Activated CD4-positive, alpha-beta T cell treated with anti-CD3 and anti-CD28 coated beads, Interleukin-2, amount 50 U/mL, for 16 hours (primary cell): ENCODE measurements at places on chromosomes 7 and 10.
A peak's percentile ranks its signal among the peaks of the same experiment; 100 is the strongest.

- no peak for DNase-seq
These were observed 27.8 kb upstream of the ELMO1 start for GRCh38 chr7:37476428-37476827.

- no peak for DNase-seq
These were observed 47.0 kb upstream of the TMEM140 start for GRCh38 chr7:135100856-135101255.

GRCh38 chr10:59808896-59809643, 55.8 kb upstream of the MRLN start:
- DNase-seq: peak; percentile 80

DNA sequence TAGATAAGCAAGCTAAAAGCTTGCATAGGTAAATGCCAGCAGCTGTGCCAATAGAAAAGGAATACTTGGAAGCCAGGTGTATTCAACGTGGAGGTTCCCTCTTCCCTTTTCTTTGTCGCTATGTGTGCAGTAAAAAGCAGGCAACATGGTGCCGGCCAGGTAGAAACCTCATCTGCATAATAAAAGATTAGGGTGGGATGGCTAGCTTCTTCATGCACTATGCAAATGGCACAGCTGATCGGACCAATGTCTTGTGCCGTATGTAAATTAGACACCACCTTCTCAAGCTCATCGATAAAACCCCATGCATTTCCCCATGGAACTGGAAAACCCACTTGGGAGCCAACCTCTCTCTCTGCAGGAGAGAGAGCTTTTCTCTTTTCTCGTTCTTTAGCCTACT, 150.9 kb upstream of the FOXK1 start:
- DNase-seq: no peak

- peak; percentile 61 for DNase-seq
These were observed 43.7 kb upstream of the DGKI start for GRCh38 chr7:137890449-137890921.

DNA sequence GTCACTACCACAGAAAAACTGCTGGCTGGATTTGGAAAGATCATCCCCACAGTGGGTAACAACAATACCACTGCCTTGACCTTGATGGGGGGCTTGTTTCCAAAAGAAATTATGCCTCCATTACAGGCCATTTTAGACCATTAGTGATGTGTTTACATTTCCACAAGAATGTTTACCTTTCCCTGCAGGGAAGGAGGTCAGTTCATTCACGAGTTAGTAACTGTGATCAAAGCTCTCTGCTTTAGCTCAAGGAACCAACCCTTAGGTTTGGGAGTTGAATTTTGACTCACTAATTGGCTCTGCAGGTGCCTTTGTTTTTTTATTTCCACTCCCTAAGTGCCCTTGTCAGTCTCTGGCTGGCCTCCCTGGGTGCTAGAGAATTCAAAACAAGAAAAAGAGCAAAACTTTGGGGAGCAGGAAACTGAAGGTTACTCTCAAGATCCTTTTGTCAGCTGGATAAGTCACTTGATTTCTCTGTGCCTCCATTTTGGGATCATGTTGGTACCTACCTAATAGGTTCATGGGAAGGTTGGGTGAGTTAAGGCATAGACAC, 41.1 kb upstream of the NUPR2 start:
- no peak for DNase-seq

DNA sequence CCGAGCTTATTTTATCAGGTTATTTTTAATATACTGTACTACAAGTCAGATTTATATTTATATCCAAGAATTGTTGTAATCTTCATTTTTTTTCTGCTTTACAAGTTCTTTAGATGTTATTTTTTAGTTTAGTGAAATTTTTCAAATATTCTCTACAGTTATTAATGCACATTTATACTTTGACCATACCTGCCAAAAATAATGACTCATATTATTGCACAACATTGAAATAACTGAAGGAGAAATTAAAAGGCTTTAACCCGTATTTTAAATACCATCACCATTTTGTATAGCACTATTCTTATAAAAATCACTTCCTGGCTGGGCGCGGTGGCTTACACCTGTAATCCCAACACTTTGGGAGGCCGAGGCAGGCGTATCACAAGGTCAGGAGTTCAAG, 278.5 kb downstream of the BICC1 start:
- DNase-seq: no peak

GRCh38 chr10:31062856-31063255, 31.2 kb upstream of the ZNF438 start:
- DNase-seq: no peak

DNA sequence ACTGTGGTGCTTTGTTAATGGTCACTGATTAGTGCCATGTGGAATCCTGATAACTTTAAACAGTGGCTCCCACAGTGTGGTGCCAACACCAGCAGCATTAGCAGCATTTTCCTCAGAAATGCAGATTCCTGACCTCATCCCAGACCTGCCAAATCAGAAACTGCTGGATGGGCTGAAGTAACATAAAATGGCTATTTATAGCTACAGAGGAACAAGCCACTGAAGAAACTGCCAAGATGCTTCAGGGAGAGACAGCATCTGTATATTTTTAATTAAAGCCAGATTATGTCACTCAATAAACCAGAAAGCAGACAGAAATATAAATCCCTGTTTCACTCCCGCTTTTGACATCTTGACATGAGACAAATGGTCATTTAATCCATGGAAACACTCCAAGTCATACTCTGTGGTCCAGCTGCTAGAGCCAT, 178.5 kb downstream of the AMPH start:
- no peak for DNase-seq

DNA sequence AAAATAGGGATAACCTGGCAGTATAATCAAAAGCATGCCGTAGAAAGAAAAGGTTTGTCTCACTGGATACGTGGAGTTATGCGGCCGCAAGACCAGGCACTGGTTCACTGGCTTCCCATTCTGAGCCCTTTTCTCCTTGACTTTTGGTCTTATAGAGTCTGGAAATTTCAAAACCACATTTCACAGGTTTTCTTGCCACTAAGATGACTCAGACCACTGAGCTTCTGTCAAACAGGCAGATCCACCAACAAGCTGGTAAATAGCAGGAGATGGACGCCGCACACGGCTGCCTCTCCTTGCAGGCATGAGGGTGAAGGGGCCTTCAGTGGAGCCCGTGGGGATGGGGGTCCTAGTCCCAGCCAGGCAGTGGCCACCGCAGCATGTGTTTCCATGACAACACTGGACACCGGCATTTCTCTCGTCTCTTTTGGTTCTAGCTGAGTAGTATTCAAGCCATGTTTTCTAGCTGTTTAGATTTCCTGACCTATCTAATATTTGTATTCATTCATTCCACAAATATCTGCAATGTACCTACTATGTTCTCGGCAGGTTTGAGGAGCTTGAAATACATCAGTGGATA, 55.5 kb downstream of the KLF6 start:
- DNase-seq: no peak

DNA sequence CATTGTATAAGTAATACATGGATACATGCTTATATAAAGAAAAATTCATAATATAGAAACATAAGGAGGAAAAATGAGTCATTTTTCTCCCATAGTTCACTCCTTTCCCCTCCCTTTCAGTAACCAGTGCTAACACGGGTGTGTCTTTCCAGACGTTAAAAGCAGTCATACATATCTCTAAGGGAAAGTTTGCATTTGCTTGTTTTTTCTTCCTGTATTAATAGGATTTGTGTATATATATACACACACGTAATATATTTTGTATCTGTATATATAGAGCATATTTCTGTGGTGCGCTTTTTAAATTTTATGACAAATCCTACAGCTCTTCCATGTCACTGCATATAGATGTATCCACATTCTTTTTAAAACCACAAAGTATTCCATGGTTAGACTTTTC, 78.8 kb downstream of the RALA start:
- no peak for DNase-seq

- no peak for DNase-seq
These were observed 33.1 kb downstream of the PRSS2 start for GRCh38 chr7:142803901-142804300.
